Left lung (tissue), 14 donors: ENCODE measurements at places on chromosomes 3 and 15. TPM values are rescaled to one million over a fixed set of nuclear protein-coding genes. Genes with fewer than 3 reads are reported as not detected.

EOGT gene
- 32.6 TPM for total RNA-seq

DENND6A gene
- 21.8 TPM for total RNA-seq

DNA sequence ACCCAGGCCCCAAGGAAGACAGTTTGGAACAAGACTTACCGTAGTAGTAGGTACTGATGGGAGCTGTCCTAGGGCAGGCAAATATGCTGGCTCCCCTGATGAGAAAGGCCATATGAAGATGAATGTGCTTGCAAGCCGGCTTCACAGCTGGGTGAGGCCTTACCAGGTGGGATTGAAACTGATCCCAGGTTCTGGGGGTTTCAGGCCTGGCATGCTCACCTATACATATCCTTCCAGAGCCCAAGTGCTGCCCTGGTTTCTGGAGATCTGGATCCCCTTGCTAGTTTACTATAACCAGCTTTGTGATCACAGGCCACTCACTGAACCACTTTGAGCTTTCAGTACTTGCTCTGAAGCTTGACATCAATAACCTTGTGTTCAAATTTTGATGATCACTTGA lies 274.3 kb downstream of the EPHB1 start:
- no peaks in the 10 kb centered on the region for H3K4me1 ChIP-seq
- DNase-seq = no peak
- no peak overlapping the region for H3K4me3 ChIP-seq
- no peak overlapping the region for H3K27ac ChIP-seq
- no peaks in the 10 kb centered on the region for H3K36me3 ChIP-seq

DNA sequence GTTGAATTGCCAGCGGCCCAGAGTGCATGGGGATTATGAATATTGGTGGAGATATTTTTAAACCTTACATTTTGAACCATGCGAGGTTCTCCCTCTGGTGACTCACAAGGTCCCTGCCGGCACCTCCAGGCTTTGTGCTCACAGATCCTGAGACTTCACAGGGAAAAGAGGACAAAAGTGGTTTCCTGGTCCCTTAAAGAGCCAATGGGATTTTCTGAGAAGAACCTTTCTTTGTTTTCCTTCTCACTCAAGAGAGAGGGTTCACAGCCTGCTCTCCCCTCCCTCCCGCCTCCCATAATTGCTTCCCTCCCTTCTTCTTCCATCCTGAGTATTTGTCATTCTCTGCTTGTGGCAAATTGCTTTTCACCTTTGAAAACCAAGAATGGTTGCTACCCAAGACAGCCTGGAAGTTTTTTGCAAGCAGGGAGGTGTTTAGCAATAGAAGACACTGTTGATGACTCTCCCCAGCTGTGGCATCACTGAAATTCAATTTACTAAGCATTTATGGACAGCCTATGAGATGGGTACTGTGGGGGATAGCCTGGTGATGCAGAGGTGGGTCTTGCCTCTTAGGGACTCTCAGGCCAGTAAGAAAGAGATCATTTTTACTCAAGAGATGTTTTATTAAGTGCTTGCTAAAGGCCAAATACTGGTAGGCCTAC lies 76.6 kb downstream of the CPN2 start:
- H3K36me3 ChIP-seq = no peaks in the 10 kb centered on the region
- no peak overlapping the region for H3K27ac ChIP-seq
- H3K4me3 ChIP-seq = no peak overlapping the region

MYLK gene
- 155 TPM for total RNA-seq

GRCh38 chr3:161366094-161366493 lies 5.2 kb downstream of the SPTSSB start:
- H3K36me3 ChIP-seq = no peaks in the 10 kb centered on the region
- H3K27me3 ChIP-seq = peaks cover 18% of the 10 kb centered on the region
- no peak overlapping the region for H3K27ac ChIP-seq
- no peak for DNase-seq
- H3K4me3 ChIP-seq = no peak overlapping the region
- H3K4me1 ChIP-seq = peaks cover under 1% of the 10 kb centered on the region

MORC1 gene
- total RNA-seq = not detected

DNA sequence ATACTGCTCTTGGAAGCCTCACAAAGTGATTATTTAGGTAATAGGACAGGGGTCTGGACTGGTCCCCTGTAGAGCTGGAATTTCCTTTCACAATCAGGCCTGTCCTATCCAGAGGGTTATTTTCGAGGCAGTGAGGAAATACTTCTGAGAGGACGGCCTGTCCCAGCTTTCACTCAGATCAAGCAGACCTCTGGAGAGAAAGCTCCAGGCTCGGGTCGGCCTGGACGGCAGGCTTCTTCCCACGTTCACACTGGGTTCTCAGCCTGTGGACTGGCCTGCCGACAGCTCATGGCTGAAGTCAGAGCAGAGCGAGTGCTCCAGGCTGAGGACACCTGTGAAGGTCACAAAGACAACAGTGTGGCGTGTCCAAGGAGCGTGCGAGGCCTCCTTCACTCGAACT lies 405.3 kb downstream of the VPS13C start:
- no peak overlapping the region for H3K4me3 ChIP-seq
- DNase-seq = peak; percentile 36
- no peaks in the 10 kb centered on the region for H3K36me3 ChIP-seq

DNA sequence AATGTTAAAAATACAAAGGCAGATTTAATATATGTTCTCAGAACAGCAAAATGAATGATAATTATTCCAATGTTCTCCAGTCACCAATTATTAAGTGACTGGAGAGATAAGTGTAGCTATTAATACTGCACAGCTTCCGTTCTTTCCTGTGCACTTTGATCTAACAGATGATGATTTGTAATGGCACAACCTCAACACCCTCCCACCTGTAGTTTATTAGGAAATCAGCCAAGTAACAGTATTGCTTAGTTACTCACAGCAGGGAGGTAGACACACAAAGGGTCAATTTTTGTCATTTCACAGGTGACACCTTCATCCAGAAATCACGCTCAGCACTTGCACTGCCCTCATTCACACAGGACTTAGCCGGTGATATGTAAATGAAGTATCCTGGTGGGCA lies 688.1 kb downstream of the EPHA3 start:
- no peaks in the 10 kb centered on the region for H3K27me3 ChIP-seq
- no peak for DNase-seq
- H3K4me1 ChIP-seq = no peaks in the 10 kb centered on the region
- H3K4me3 ChIP-seq = no peak overlapping the region
- no peak overlapping the region for H3K27ac ChIP-seq

GRCh38 chr15:76057332-76058000 lies 2.3 kb upstream of the TMEM266 start:
- DNase-seq = no peak
- H3K27ac ChIP-seq = no peak overlapping the region
- H3K36me3 ChIP-seq = no peaks in the 10 kb centered on the region
- H3K4me1 ChIP-seq = peaks cover 29% of the 10 kb centered on the region
- H3K27me3 ChIP-seq = peaks cover 18% of the 10 kb centered on the region

GRCh38 chr3:111593666-111594065 lies 1.5 kb downstream of the ZBED2 start:
- H3K4me3 ChIP-seq = peak overlapping the region; percentile 23
- DNase-seq = peak; percentile 62
- H3K27me3 ChIP-seq = no peaks in the 10 kb centered on the region
- no peaks in the 10 kb centered on the region for H3K36me3 ChIP-seq
- H3K27ac ChIP-seq = peak overlapping the region; percentile 41
